ENCODE measurements at places on chromosomes 4 and X.

DNA sequence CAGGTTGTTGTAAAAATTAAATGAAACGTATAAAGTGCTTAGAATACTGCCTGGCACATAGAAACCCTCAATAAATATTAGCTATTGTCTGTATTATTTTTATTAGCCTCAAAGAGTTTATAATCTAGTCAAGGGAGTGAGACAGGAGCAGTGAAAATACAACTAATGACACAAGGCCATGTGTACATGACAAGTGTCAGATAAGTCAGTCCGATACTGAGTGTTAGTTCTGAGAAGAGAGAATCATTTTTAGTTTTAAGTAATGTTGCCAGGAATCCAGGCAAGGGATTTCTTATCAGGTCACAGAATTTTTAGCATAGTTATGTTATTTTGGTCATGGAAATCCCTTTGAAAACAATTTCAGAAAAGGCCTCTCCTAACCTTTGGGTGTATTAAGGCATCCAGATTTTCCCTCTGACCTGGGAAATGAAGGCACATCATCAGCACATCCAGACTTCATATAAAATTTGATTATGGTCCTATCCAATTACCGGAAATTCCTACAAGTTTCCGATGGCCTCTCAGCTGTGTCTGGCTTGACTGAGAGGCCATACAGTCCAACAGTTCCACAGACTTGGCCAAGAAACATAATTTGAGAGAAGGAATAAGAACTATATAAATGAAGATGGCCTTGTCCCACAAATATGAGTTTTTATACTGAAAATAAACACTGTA is 35.7 kb downstream of the PPARGC1A start:
- no peak for DNase-seq

GRCh38 chrX:100995469-100995868 is 26.0 kb downstream of the ARL13A start:
- DNase-seq: peak; percentile 1

- no peak for DNase-seq
Measured at GRCh38 chr4:111636961-111637585, 508.2 kb upstream of the FAM241A start.

GRCh38 chr4:158858410-158859199 is 89.8 kb downstream of the FNIP2 start:
- DNase-seq: peak; percentile 3

- no peak for DNase-seq
Measured at GRCh38 chr4:74942918-74943253, 10.0 kb downstream of the PARM1 start.

DNA sequence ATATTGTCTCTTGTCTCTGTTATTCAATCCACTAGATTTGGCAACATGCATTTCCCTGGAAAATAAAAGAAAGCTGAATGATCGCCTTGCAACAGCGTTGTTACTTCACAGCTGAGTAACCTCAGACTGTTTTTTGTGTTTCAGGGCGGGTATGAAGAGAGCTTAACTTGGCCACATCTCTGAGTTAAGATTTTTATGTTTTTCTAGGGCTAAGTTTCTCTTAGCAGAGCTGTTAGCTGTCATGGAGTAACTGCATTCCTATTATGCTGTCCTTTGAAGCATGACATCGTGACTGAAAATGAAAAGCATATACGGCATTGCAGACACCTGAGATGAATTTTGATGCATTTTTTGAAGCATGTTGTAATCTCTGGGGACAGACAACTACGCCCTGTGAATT is 1798.9 kb downstream of the PCDH7 start:
- no peak for DNase-seq

GRCh38 chrX:69388526-69388925 is 115.6 kb upstream of the NALF2 start:
- no peak for DNase-seq

DNA sequence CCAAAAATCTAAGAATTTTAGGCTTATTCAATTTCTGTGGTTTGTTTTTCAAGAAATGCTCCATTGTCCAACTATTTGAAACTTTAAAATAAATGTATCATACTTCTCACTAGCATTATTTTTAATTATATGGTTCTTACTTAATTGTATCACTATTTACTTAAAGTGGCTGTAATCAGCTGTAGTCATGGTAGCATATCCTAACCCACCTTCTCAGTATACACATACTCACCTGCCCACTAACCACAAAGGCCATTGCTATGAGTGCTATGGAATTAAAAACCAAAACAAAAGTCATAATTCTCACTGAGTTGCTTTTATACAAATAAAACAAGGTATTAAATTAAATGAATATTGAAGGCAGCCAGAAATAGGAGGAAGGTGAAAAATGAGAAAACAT is 5.0 kb downstream of the FBXO8 start:
- DNase-seq: no peak

- DNase-seq: no peak
Measured at GRCh38 chr4:121792966-121793365, 8.2 kb upstream of the EXOSC9 start.

DNA sequence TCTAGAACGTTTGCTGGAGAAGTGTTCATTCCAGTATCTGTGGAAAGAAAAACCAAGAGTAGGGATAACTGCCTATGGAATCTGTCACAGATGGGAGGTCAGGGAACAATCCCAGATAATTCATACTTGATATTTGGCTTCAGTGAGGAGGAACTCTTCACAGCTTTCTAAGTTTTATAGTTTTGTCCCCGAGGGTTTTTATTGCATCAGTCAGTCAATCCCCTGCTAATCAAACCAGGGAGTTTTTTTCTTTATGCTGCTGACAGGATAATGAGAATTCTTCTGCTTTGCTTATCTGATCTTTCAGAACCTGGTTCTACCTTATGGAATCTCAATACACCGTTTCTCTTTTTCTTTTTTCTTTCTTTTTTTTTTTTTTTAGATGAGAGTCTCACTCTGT is 633 bp upstream of the TRIML2 start:
- no peak for DNase-seq

Data from T1000 (cell line).